ENCODE measurements at places on chromosomes 7 and 10.

DNA sequence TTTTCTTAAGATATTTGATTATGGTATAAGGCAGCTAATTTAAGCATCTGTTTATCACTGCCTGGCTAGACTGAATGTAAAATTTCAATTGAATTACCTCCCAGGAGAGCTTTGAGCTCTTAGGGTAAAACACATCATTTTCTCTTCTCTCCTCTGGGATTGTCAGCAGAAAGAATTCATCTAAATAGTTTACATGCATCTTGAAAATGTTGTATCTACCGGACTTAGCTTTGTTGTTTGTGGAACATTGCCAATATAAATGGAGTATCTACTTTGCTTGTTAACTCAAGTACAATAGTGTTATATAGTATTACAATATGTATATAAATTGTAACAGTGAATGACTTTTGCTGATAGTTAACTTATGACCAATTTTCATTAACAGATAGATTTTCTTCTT is 73.3 kb downstream of the TAF3 start:
- DNase-seq: no peak

- DNase-seq: no peak
Observed at GRCh38 chr10:96325719-96326373, 21.6 kb downstream of the DNTT start.

DNA sequence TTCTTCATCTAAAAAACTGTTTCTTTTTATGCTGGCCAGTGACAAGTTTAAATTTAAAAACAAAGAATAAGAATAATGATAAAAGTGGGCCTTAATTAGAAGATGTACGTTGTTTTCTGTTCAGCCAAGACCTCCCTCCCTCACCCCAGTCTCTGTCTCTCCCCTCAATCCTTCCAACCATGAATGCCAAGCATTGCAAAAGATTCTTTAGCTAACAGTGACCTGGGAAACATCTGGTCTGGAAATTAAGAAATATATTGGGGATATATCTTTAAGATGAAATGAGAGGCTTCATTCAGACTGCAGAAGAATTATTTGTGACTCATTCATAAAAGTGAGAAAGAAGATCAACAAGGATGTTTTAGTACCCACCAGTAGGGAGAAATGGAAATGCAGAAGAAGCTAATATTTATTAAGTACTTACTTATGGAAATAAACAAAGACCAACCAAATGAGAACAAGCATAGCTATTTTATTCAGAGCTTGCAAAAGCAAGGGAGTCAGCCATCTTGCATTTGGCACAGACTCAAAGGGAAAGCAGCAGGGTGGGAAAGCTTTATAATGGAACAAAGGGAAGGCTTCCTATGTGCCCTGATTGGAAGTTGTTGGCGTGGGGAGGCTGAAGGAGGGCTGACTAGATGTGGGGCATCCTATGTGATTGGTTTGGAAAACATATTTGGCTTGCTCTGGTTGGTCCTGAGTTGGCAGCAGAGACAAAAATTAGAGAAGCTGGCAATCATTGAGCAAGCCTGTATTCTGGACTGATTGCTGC is 595.4 kb upstream of the GHITM start:
- no peak for DNase-seq

GRCh38 chr10:60466267-60467201 is 76.9 kb upstream of the ANK3 start:
- DNase-seq: no peak

DNA sequence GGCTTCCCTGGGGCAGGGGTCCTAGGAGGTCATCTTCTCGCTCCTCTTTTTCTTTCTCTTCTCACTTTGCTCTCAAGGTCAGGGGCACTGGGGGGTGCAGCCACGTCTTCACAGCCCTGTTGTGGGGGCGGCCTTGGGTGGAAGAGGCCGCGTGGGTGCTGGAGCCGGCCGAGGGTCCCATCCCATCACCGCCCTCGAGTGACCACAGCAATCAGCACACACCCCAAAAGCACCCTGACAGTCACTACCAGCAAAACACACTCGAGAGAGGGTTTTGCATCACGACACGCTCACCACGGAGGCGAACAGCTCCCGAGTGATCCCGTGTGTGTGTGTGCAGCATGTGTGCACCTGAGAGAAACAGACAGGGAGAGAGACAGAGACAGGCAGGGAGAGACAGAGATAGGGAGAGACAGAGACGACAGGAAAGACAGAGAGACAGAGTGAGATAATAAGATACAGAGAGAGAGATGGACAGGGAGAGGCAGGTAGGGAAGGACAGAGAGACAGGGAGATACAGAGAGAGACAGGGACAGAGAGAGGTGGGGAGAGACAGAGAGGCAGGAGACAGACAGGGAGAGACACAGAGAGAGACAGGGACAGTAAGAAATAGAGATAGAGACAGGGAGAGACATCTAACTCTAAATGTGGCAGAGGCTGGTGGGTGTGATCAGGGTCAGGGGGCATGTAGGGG is 100.9 kb downstream of the WDR37 start:
- DNase-seq: no peak

GRCh38 chr7:133769668-133770067 is 357.5 kb upstream of the LRGUK start:
- no peak for DNase-seq

DNA sequence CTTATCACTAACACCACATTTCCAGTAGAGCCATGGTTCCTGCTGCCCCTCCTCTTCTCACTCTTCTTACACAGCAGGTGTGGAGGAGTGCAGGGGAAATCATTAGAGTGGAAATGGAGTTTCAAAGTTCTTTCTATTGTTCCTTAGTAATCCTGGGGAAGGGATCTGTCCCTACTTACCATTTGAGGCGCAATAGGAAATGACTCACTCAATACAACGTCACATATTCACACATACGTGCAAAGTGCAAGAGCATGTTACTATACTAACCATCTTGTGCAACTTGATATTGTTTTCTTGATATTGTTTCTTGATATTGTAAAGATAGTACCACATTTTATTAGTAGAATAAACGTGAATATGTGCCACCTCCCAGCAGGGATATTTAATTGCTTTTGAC is 1010.2 kb downstream of the DNAJB9 start:
- no peak for DNase-seq

- no peak for DNase-seq
Observed at GRCh38 chr7:124712017-124712416, 53.6 kb downstream of the GPR37 start.

- DNase-seq: no peak
Observed at GRCh38 chr7:1288996-1289551, 56.4 kb downstream of the UNCX start.

DNA sequence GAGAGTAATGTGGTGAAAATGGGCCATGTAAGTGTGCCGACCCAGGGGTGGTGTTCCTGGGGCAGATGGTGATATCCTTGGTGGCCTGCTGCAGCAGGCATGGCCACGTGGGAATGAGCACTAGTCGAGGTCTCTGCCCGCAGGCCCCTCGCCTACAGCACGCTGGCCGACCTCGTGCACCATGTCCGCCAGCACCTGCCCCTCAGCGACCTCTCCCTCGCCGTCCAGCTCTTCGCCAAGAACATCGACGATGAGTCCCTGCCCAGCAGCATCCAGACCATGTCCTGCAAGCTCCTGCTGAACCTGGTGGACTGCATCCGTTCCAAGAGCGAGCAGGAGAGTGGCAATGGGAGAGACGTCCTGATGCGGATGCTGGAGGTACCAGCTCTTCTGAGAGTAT is 30.3 kb downstream of the TRRAP start:
- DNase-seq: no peak

DNA sequence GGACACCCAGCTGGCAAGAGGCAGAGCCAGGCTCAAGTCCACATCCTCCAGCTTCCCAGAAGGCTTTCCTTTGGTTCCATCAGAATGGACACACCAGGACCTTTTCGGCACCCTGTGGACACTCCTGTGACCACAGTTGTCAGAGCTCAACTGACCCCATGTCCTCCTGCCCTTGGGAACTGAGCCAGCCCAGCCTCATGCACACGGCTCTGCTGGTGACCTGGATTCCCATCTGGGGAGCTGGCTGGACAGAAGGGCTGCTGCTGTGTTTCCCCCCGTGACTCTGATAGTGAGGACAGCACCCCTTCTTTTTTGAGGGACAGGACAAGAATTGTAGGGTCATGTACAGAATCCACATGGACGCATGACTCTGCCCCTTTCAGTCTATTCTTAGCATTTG is 289.2 kb downstream of the WDR37 start:
- no peak for DNase-seq

DNA sequence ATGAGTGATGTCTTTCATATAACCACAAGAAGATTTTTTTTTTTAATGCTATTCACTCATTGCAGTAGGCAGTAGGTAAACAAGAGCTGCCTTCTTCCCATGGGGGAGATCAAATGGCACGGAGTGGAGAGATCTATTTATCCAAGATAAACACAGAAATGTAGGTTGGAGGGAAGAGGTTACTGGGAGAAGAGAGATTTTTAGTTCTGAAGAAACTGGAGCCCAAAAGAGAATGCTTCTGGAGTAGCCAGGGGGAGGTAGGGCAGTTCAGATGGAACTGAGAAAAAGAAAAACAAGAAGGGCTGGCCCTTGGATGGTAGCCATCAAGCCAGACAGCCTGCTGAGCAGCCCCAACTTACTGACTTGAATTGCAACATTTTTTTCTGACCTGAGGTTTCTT is 270.1 kb upstream of the TPK1 start:
- DNase-seq: no peak

- no peak for DNase-seq
Observed at GRCh38 chr7:70006261-70006920, 408.1 kb downstream of the AUTS2 start.

DNA sequence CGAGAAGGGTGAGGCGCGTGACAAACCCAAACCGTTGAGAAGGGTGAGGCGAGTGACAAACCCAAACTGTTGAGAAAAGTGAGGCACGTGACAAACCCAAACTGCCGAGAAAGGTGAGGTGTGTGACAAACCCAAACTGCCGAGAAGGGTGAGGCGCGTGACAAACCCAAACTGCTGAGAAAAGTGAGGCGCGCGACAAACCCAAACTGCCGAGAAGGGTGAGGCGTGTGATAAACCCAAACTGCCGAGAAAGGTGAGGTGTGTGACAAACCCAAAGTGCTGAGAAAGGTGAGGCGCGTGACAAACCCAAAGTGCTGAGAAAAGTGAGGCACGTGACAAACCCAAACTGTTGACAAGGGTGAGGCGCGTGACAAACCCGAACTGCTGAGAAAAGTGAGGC is 25.0 kb downstream of the ESYT2 start:
- DNase-seq: no peak

DNA sequence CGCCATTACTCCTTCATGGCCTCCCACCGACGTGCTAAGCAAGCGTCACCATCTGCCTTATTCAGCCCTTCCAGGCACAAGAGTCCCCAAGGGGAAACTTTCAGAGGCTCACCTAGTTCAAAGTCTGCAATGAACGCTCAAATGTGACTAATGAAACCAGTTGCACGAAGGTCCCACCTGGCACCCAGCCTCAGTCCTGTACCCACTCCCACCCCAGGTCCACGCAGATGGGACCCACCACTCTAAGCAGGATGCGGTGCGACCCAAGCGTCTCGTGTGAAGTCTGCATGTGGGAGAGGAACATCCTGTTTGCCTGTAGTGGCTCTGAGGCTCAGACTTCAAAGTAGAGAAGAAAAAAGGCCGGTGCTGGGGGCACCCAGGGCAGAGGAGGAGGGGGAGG is 40.3 kb downstream of the RGS10 start:
- no peak for DNase-seq

- DNase-seq: peak; percentile 62
Observed at GRCh38 chr7:131774419-131775220, 218.2 kb upstream of the PODXL start.

- DNase-seq: no peak
Observed at GRCh38 chr10:30092151-30092790, 32.9 kb upstream of the JCAD start.

GRCh38 chr7:118000480-118001202 is 127.4 kb upstream of the CTTNBP2 start:
- DNase-seq: no peak
